ENCODE measurements at places on chromosomes 1 and 21.

- no peak for DNase-seq
Measured at GRCh38 chr21:37085726-37086125, 12.7 kb downstream of the TTC3 start.

DNA sequence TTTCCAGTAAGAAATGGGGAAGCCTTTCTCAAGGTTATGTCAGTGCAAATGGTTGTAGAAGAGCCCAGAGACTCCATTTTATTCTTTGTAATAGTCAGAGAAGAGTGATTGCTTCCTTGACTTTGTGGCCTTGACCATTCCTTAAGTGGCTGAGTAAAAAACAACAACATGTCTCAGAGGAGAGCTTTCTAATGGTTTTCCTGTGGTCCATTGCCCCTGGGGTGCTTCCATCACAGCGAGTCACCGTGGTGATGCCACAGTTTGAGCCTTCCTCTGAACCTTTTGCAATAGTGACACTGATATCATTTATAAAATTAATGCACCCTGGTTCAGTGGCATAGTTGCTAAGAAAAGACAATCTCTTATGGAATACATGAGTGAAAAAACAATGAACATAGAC lies 38.6 kb downstream of the PAPPA2 start:
- no peak for DNase-seq

DNA sequence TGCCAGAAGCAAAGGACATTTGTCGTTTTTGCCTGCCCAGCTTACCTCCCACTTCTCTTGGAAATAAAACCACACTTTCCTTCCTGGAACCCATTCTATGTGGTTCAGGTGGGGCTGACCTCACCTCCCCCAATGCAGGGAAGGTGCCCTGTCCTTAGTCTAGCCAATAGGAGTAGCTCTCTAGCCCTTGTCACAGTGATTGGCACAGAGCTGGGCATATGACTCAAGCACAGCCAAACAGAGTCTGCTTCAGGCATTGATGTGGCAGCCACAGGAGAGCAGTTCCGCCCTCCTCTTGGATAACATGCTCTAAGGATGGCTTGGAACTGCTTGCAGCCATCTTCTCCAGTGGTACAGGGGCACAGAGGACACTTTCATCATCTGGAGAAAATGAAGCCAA lies 134.0 kb downstream of the LRIG2 start:
- no peak for DNase-seq

DNA sequence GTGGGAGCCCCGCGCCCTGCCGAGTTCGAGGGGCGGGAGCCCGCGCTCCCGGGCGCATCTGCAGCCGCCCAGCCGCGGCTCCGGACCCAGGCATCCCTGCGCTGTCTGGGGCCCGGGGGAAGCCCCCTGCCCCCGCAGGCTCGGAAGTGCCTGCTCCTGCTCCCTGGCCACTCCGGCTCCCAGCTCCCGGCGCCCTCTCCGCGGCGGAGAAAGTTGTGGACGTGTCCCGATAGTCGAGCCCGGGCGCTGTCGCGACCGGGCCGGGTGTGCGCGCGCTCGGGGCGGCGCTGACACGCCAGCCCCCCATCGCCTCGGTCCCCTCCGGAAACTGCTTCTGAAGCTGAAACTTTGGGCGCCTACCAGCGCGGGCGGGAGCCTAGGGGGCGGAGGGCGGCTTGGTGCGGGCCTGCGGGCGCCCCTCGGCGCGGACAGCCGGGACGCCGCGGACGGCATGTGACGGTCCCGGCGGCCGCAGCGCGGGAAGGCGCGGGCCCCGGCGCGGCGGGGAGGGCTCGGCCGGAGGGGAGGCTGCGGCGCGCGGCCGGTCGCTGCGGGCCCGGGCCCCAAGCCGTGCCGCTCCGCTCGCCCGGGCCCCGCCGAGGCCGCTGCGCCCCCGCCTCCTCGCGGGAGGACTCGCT lies 515 bp downstream of the MAN1C1 start:
- no peak for DNase-seq

DNA sequence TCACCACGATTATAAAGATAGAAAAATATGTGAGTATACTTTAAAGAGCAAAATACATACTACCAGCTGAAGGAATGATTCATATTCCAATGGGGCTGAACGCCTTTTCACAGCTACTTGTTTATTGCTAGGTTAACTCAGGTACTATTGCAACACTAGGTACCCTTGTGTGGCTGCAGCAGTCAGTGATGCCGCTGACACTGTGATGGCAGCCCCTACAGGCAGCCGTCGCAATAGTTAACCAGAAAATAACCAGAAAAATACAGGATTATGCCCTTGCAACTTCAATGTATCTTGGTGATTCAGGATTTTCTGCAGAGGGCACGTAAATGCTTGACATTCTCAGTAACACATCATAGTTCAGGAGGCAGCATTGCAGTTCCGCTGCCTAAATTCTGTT lies 1.6 kb upstream of the MARK1 start:
- no peak for DNase-seq

DNA sequence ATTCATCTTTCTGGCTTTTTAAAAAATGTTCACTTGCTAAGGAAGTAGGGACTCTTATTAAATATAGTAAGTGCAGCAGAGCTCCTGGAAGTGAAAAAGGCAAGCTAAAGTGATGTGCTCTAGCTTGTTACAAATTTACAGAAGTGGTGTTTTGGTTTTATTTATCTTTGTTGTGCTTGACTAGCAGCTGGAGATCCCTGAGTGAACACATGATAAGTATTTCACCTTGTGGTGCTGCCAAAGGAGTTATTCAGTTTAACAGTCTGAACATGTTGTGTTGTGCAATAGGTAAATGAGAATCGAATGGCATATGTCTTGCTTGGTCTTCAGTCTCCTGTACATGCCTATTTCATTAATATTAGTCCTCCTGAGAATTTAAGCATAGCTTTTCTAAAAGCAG lies 315.7 kb downstream of the TPR start:
- DNase-seq, result no peak

- DNase-seq, result no peak
Measured at GRCh38 chr1:209072481-209072880, 511.0 kb upstream of the CAMK1G start.

GRCh38 chr21:29943885-29944284 lies 4.1 kb upstream of the GRIK1 start:
- no peak for DNase-seq

DNA sequence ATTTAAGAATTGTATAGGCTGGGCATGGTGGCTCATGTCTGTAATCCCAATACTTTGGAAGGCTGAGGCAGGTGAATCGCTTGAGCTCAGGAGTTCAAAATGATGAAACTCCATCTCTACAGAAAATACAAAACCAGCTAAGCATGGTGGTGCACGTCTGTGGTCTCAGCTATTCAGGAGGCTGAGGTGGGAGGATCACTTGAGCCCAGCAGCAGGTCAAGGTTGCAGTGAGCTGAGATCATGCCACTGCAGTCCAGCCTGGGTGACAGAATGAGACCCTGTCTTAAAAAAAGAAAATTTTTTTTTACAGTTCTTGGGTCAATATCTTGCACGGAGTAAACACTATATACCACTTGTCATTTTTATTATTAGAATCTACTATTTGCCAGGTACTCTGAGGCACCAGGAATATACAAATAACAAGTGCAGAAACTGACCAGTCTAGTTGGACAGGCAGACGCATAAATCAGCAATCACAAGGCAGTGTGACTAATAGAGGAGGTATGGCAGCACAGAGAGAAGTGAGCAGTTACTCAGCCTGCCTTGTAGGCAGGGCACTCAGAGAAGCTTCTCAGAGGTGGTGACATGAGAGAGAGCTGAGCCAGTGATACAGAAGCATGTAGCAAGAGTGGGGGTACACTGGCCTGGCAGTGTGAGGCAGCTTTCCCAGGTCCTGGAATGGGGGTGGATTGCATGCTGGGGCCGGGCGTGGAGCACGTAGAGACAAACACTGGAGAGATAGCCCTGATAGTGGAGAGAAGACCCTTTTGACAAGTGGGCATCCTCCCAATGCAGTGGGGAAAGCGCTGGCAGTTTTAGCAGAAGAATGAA lies 8.0 kb downstream of the PHLDA3 start:
- no peak for DNase-seq

DNA sequence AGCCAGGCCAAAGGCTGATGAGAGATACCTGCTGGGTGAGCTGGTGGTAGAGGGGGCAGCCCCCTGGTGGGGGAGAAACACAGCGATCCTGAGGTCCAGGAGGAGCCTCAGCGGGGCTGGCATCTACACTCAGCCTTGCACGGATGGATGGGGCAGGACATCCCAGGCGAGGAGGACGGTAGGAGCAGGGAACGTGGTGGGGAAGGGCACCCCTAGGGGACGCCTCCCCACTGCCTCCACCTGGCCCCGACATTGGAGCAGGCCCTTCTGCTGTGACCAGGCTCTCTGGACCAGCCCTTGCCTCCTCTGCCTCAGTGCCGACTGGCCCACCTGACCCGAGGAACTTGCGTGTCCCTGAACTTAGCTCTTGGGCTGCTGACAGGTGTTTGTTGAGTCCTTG lies 6.4 kb upstream of the MMEL1 start:
- DNase-seq, result no peak

GRCh38 chr21:31696424-31696823 lies 35.5 kb downstream of the SCAF4 start:
- DNase-seq, result no peak

DNA sequence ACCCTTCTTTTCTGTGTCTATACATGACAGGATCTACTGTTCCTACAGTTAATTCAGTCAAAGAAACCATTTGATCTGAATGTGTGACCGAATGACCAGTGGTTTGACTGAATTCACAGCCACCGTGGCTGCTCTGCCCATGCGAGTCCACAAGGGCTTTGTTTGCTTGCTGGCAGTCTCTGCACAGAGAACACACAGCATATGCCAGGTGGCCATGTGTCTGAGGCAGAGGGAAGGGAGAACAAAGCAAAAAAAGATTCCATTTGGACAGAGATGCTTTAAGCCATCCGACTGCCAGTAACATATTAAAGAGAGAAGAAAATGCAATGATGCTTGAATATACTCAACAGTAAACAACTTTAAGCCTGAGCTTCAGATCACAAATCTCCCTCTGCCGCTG lies 737.8 kb upstream of the CXADR start:
- DNase-seq, result no peak

DNA sequence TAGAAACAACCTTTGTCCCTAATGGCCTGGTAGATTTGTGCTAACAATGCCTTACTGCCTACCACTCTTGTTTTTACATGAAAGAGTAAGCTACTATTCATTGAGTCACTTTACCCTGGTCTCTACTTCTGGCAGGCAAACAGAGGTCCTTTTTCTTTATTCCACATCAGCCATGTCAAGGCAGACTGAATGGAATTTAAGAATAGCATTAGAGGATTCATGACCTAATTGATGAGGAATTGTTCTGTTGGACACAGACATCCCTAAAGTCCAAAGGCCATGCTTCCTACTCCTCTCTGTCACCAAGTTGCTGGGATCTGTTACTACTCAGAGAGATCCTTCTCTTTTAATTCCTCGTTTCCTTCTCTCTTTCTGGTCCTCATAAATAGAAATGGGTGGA lies 229.1 kb upstream of the ZP4 start:
- DNase-seq, result no peak

DNA sequence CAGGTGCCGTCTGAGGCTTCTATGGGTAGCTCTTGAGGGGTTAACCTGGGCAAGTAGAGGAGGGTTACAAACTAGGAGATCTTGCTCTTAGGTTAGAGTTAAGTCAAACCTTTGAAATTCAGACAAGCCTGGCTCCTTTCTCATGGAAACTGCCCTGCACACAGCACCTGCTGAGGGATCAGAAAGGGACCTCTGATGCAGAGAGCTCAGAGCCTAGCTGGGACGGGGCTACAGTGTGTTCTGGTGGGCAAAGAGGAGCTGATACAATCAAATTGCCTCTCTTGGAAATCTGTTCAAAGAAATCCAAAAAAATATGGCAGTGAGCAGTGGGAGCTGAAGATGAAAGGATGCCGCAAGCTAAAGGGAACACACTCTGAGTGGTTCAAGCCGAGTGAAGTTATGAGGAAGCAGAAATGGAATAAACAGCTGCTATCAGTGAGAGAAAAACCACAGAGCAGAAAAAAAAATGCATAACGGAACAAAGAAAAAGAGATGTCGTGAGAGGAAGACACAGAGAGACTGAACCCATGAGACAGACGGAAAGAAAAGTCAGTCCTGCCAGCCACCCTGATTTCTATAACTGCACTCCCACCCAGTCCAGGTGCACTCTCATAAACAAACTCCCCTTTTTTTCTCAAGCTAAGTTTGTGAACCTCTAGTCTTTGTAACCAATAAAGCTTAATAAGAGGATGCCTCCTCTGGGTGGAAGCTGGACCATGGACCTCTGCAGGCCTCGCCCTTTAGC lies 26.6 kb downstream of the PAFAH2 start:
- no peak for DNase-seq

- DNase-seq, result no peak
Measured at GRCh38 chr1:207815913-207816291, 64.0 kb downstream of the CD46 start.

- no peak for DNase-seq
Measured at GRCh38 chr21:27771938-27772483, 805.1 kb upstream of the ADAMTS5 start.

GRCh38 chr1:94324178-94324544 lies 86.8 kb upstream of the ARHGAP29 start:
- DNase-seq, result no peak

- DNase-seq, result no peak
Measured at GRCh38 chr1:208541225-208541855, 297.2 kb upstream of the PLXNA2 start.

GRCh38 chr1:154906621-154907081 lies 29.9 kb downstream of the PMVK start:
- DNase-seq, result no peak

- DNase-seq, result no peak
Measured at GRCh38 chr1:180606155-180606554, 25.7 kb upstream of the XPR1 start.

- DNase-seq, result no peak
Measured at GRCh38 chr1:164559342-164560051, 513 bp downstream of the PBX1 start.

DNA sequence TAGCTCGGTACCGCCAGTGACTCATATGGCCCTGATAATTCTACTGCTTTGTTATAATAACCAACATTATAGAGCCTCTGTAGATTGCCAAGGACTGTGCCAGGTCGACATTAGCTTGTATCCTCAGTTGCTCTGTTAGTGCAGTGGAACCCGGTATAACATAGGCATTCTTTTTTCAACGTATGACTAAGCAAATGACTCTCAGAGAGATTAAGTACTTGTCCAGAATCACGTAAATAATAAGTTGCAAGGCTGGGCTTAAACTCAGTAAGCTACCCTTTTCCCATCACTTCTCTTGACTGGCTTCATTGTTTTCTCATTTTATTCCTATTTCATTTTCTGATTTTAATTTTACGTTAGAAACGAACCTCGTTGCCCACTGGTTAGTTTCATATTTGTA lies 85.1 kb downstream of the UBE4B start:
- DNase-seq, result no peak

DNA sequence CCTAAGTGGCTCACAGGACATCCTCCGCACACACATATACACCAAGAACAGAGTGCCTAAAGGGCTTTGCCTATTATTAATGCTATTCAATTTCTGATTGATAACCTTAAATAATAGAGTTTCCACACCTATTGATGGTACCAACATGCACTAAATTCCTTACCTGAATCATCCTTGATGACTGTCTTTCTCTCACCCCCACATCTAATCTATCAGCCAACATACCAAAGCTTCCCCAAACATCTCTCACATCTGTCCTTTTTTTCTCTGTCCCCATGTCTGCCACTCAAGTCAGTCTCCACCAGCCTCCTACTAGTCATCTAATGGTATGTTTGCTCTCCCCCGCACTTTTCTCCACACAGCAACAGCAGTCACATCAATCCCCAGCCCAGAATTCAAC lies 174.4 kb downstream of the DSCAM start:
- no peak for DNase-seq

- DNase-seq, result no peak
Measured at GRCh38 chr1:42158189-42158588, 5.0 kb downstream of the GUCA2B start.
